Iris pigment epithelial cell (primary cell): ENCODE measurements at places on chromosomes 1 and 21.
A peak's percentile ranks its signal among the peaks of the same experiment; 100 is the strongest.

GRCh38 chr1:94614996-94615395 lies 73.4 kb upstream of the F3 start:
- DNase-seq = peak; percentile 55

- DNase-seq = no peak
These were observed 696 bp downstream of the GUK1 start for GRCh38 chr1:228140724-228141225.

DNA sequence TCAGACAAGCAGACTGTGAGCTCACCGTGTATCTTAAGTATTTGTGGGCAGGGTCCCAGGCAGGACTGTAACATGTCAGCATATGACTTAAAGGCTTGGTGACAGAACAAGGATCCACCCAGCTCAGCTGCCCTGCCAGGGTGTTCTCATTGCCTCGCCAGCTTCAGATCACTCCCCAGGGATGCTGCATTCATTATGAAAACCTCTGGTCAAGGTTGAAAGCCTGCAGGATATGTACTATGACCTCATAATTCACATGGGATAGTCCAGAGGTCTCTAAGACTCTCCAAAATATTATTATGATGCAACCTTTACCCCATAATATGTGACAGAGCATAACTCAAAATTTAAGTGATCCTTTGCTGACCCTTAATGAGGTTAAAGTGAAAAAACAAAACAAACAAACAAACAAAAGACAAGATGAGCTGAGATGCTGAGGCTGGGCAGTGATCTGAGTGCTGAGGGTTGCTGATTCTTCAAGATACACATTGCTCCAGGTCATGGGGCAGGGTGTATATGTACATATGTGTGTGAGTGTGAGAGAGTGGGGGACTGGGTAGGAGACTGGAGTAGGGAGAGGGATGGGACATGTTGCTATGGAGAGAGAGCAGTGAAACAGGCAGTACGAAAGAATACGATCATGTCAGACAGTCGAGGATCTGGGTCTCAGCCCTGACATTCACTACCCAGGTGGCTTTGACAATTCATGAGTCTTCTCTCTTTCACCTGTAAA lies 98.8 kb upstream of the DUSP10 start:
- no peak for DNase-seq

DNA sequence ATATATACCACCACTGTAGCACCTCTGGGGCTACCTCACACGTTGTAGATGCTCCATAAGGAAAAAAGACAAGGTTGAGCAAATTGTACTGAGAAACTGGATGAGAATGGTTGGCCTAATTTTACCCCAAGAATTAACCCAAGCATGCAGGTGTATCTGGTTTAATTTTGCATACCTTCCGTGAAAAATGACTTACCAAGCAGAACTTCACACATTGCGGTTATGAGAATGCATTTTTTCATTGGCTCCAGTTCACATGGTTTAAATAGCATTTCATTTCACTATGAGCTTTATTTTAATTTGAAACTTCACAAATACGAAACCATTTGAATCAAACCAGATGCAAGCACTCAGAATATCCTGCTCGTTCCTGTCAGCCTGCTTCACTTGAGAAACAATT lies 512.2 kb downstream of the LTN1 start:
- DNase-seq = no peak

DNA sequence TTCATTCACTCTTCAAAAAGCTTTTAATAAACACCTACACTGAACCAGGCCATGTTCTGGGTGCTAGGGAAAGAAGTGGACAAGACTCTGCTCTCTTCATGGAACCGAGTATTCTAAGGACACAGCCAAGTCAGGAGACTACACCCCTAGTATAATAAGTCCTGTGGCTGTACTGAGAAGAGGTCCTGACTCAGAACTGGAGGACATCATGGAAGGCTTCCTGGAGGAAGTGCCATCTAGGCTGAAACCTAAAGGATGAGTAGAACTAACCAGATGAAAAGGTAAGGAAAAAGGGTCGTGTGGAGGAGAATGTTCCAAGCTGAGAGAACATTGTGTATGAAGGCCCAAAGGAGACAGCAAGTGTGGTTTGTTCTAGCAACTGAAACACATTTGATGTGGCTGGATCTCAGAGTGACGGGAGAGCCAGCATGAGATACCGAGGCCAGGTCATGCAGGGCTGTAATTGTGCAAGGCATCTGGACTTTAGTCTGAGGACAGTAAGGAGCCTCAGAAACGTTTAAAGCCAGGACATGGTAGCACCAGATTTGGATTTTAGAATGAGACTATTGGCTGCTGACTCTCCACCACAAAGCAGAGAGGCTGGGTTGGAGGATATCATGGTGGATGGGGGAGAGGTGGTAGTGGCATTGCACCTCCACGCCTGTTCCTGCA lies 82.5 kb downstream of the LRRN2 start:
- no peak for DNase-seq

DNA sequence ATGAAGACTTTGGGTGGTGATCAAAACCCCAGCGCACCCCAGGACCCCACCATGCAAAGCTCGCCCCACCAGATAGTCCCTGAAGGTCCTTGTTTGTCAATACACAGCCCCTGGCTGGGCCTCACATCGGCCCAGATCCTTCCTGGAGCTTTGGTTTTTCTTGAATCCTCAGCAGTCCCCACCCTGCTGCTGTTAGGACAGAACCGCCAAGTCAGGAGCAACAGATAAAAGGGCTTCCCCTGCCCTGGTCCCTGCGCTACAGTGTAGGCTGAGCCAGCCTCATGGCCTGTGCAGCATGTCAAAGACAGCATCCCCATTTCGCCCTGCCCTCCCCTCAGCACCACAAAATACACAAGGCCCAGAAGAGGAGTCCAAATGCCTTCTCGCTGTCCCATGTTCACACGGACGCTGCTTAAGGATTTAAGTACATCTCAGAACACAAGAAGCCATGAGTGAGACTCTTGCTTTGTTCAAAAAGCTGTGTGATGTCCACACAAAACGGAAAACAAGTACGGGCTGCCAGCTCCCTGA lies 65.7 kb downstream of the PSMG1 start:
- DNase-seq = no peak

DNA sequence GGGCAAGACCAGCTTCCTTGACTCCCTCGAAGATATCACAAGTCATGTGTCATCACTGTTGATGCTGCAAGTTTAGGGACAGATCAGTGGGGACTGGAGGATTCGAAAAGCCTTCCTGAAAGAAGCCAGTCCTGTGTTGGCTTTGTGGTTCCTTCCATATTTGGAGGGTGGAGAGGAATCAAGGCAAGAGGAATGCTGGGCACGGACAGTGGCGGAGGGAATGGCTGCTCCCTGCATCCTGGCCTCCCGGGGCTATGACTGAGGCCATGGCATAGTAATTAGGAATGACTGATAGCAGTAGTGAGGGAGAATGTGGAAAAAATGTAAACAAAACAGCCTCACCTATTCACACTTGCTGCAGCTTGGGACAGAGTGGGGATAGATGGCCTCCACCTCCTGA lies 36.4 kb downstream of the VANGL1 start:
- no peak for DNase-seq

- DNase-seq = no peak
These were observed 517 bp downstream of the IPO13 start for GRCh38 chr1:43947061-43947873.

DNA sequence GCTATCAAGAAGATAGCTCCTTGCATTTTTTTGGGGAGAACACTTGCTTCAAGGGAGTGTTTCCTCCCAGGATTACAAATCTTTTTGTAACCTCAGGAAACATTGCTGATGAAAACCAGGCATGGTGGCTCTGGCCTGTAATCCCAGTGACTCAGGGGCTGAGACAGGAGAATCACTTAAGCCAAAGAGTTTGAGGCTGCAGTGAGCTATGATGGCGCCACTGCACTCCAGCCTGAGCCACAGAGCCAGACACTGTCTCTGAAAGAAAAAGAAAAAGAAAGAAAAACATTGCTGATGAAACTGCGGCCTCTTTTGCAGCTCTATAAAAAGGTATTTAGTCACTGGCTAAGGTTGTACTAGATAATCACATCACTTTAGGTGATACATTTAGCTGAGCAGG lies 7.3 kb downstream of the RNU1-2 start:
- peak; percentile 73 for DNase-seq

GRCh38 chr21:29625990-29626389 lies 313.8 kb downstream of the GRIK1 start:
- no peak for DNase-seq

- DNase-seq = no peak
These were observed 6.8 kb downstream of the PKNOX1 start for GRCh38 chr21:42981214-42981523.

- DNase-seq = no peak
These were observed 10.7 kb downstream of the TARDBP start for GRCh38 chr1:11023201-11023600.

- DNase-seq = peak; percentile 87
These were observed 64.8 kb downstream of the DNTTIP2 start for GRCh38 chr1:93814059-93814794.

DNA sequence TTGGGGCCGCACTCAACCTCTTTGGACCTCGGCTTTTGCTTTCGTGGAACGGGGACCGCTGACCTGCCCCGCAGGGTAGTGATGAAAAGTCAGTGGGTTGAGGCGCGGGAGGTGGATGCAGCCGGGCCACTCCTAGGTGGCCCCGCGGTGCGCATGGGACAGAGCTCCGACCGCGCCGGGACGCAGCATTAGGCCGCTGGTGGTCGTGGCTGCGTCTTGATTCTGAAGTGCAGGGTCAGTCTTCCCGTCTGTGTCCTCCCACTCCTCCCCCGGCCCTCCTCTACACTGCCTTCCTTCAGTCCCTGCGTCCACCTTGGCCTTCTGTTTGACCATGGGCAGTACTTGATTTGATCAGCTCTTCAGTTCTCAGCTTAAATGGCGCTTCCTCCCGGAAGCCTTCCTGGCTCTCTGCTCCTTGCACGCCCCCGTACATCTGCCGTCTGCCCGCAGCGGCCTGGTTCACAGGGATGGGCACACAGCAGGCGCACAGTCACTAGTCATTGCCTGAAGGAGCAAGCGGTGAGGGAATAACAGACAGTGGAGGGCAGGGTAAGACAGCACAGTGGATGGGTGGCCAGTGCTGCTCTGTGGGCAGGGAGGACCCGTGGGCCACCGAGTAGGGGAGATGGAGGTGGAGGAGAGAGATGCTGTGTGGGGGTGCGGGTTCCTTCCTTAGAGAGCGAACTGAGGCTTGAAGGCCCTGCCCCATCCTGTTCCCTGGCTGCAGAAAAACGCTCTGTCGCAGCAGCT lies 633 bp downstream of the THEMIS2 start:
- peak; percentile 18 for DNase-seq

DNA sequence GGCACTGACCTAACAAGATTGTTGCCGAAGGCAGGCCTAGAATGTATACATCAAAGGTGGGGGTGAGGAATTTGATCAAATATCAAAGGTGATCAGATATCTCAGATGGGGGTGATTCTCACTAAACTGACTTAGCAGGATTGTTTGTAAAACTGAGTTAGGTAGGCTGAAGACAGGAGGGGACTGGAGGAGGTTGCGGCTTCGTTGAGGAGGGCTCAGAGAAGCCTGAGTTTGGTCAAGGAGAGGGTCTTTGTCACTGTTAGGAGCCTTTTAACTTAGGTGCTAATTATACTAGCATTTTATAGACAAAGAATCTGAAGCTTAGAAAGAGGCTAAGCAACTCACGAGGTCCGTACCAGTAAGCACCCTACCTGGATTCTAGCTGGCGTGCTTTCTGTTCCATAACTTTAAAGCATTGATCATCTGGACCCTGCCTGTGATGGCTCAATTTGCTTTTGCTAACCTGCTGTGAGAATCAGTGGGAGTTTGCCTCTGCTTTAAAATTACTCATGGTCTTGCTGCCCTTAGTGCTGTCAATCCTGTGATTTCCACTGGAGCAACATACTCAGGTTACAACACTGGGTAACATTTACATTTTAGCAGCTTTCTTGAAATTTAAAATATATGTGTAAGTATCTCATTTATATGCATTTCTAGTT lies 49.8 kb downstream of the ITSN1 start:
- peak; percentile 59 for DNase-seq

DNA sequence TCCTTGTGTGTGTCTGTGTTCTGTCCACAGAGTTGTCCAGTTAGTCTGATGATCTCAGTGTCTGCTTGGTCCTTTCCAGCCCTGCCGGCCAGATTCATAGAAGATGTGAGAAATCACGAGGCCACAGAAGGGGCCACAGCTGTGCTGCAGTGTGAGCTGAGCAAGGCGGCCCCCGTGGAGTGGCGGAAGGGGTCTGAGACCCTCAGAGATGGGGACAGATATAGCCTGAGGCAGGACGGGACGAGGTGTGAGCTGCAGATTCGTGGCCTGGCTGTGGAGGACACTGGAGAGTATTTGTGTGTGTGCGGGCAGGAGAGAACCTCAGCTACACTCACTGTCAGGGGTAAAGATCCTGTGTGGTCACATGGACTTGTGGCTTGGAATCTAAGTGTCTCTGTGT lies 95.8 kb downstream of the OBSCN start:
- no peak for DNase-seq

- DNase-seq = peak; percentile 19
These were observed 596 bp downstream of the TOR3A start for GRCh38 chr1:179082333-179082998.

- no peak for DNase-seq
These were observed 39.4 kb downstream of the PHC2 start for GRCh38 chr1:33391343-33392078.

DNA sequence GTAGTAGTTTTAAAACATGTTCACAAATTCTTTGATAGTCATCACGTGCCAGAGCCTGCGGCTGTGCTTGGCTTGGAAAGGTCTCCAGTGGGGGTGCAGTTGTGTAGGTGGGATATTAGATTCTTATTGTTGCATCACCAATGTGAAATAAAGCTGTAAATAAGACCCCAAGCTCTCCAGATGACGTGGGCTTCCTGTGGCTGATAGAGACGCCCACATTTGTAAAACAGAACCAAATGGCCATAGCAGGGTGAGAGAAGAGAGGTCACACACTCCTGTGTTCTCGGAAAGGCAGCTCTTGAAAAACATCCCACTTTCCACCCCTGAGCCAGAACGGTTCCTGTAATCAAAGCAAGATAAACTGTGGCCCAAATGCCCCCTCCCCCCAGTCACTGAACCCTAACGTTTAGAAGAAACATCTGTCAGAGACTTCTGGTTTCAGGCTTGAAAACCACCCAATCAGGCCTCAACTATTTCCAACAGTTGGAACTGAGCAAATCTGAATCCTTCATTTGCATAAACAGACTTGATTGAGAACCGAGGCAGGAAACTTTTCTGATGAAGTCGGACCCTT lies 6.6 kb upstream of the NTPCR start:
- DNase-seq = no peak

GRCh38 chr1:110675060-110675791 lies 486 bp upstream of the KCNA3 start:
- no peak for DNase-seq

DNA sequence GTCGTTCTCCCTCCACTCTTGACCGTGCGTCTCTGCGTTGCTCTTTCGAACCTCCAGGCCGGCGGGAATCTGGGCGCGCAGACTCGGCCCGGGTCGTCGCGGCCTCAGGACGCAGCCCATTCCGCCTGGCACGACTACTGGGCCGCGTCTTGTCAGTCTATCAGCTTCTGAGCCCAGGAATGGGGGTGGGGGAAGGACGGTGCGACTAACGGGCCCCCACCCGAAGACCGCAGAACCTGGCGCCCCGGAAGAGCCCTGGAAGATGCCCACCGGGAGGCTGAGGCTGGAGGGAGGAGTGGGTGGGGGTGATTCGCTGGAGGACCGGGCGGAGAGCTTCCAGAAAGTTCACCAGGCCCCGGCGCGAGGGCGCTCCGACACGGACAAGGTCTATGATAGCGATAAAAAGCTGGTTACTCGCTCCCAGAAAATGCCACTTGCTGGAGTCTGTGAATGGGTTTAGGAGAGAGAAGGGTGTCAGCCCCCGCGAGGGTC lies 1.7 kb upstream of the DMRTA2 start:
- DNase-seq = no peak

GRCh38 chr1:177977141-177977540 lies 7.3 kb upstream of the SEC16B start:
- no peak for DNase-seq

- no peak for DNase-seq
These were observed 58.5 kb downstream of the RUSC1 start for GRCh38 chr1:155379180-155379579.
